Femur (tissue), 1 donor: ENCODE measurements at places on chromosomes 4 and X.
A peak's percentile ranks its signal among the peaks of the same experiment; 100 is the strongest.

DNA sequence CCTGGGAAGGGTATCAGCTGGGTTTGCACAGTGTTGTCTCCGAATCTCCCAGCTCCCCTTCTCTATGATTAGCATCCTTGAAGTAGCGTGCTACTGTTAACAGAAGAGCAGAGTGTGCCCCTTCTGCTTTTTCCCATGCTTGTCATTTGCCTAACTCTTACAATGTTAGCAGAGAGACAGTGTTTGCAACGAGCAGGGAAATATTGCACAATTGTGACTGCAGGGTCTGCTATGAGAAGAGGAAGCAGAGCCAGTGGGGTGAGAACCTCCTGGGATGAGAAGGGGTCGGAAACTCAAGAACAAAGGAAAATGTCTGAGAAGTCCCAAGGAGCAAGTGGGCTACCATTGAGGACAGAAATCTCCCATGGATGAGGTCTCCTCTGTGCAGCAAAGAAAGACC lies 7.8 kb upstream of the CHRNA9 start:
- DNase-seq = no peak

- DNase-seq = no peak
These were observed 51.0 kb upstream of the MTM1 start for GRCh38 chrX:150517303-150517910.

GRCh38 chr4:20042769-20043168 lies 208.9 kb upstream of the SLIT2 start:
- no peak for DNase-seq

DNA sequence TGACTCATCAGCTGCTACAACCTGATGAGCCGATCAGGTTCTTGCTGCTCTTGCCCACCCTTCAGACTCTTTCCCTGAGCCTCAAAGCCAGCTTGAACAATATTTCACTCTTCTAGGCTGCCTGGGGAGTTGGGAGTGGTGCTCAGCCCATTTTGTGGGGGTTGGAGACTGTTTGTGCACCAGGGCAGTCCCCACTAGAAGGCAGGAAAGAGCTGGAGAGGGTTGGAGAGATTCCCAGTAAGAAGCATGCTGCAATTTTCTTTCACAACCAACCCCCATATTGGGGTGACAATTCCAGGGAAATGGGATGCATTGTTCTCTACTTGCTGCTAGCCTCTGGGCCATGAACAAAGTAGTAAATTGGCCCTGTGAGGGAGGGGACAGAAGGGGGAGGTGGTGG lies 44.1 kb downstream of the SLC16A2 start:
- DNase-seq = no peak

DNA sequence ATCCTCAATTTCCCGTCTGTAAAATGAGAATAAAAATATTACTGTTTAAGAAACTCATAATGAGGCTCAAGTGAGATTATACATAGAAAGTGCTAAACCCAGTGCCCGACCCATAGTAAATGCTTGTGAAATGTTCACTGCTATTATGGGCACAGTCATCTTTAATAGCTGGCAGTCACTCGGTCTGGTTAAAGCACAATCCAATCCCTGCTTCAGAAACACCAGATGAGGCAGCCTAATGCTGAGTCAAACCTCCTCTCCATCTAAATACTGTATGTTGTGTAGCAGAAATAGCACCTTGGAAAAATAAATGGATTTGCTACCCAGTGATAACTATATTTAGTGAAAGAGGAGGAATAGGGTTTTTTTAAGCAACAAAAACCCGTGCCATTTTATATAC lies 14.5 kb downstream of the EVC2 start:
- no peak for DNase-seq

- no peak for DNase-seq
These were observed 226.2 kb downstream of the TACR3 start for GRCh38 chr4:103493450-103494159.

GRCh38 chr4:142274137-142274536 lies 572.0 kb downstream of the INPP4B start:
- DNase-seq = no peak

- DNase-seq = peak; percentile 59
These were observed 294.7 kb downstream of the NAF1 start for GRCh38 chr4:162871990-162872389.

DNA sequence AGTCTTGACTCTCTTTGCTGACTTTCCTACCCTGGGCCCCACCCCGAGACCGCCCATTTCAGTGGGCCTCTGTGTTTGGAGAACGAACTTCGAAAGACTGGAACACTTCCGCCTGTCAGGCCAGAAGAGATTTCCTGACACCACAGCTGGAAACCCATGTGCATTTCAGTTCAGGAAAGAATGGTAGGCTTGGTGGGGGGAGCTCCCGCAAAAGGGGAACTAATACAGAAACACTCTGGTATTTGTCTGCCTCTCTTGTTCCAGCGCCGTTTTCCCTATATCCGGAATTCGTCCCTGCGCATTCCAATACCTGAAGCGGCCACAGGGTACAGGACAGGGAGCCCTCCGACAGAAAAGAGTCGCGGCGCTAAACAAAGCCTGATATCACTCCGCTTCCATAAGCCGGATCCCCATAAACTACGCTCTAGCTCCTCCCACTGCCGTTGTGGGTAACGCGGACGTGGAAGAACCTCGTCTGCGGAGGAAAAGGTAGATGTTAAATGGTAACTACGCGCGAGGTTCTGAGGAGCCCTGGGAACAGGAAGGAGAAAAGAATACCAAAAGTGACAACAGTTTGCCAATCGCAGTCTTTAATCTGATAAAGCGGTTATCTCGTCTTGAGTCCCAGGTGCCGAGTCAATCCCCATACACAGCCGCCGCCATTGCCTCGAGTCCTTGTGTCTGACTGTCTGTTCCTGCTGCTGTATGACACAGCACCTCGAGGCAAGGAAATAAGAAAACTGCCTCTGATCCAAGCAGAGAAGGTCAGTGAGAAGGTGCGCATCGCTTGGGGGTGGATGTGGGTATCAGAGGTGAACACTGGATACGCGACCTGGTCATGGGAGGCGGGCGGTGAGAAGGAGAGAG lies at the start of gene ARMCX5:
TSS of gene ARMCX5 (plus strand) at position 432 of the 867 bp plus-strand sequence. CDS start 2,627 bp downstream, outside the sequence.
- DNase-seq = peak; percentile 84

GRCh38 chr4:142040043-142040442 lies 403.7 kb downstream of the IL15 start:
- no peak for DNase-seq

DNA sequence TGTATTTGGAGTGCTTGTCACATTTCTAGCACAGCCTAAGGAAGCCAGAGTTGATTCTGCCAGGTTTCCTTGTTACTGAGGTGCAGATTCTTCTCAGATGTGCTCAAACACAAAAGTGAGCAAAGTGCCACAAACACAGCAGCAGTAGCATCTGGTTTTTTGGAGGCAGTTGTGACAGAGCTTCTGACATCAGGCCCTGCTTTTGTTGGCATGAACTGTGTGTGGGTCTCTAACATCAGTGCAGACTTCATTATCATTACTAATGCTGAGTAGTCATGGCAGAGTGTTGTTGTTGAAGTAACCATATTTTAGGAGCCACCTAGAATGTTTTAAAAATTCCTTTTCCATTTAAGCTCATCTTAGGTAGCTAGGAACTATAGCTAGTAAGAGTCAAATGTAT lies 656.6 kb downstream of the ANKRD50 start:
- no peak for DNase-seq

GRCh38 chrX:153722704-153723350 lies 1.4 kb downstream of the BCAP31 start:
- no peak for DNase-seq

- DNase-seq = no peak
These were observed 626.8 kb downstream of the TLL1 start for GRCh38 chr4:166499820-166500219.

GRCh38 chr4:36054694-36055422 lies 189.5 kb downstream of the ARAP2 start:
- no peak for DNase-seq

GRCh38 chr4:169060391-169061091 lies 50.5 kb upstream of the CBR4 start:
- DNase-seq = no peak

- DNase-seq = no peak
These were observed 227.2 kb upstream of the MBNL3 start for GRCh38 chrX:132716006-132716405.

DNA sequence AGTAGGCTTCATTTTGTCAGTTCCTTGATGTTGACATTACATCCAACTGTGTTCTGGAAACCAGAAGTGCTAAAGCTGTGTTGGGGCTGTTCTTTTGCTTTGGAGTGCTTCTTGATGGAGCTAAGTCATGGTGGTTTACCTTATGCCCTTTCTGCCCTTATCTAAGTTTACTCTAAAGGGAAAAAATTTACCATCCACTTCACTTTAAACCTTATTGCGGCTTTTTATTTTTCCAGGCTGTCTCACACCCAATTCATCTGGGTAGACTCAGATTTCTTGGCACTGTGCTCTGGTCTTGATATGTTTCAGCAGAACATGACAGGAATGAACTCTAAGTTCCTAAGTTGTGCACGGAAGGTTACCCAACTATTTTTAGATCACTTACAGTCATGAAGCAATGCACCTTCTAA lies 104.7 kb upstream of the TTC29 start:
- no peak for DNase-seq

- no peak for DNase-seq
These were observed 15.4 kb downstream of the UTP3 start for GRCh38 chr4:70703619-70704214.

- DNase-seq = peak; percentile 21
These were observed 86.7 kb downstream of the ATP8A1 start for GRCh38 chr4:42570221-42570620.

DNA sequence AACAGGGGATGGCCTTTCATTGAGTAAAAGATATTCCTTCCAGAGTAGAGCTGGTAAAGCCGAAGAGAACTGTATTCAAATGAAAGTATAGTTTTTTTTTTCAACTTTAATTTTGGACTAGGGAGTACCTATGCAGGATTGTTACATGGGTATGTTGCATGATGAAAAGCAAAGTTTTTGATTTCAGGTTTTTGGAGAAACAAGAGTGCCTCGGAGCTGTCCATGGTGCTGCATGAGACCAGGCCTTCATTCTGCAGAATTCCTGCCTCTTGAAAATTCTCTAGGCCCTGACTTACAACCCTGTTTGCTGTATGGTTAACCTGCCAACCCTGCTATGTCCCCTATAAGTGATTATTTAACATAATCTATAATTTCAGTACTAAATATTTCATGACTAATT lies 1065.7 kb upstream of the FTHL17 start:
- peak; percentile 24 for DNase-seq

DNA sequence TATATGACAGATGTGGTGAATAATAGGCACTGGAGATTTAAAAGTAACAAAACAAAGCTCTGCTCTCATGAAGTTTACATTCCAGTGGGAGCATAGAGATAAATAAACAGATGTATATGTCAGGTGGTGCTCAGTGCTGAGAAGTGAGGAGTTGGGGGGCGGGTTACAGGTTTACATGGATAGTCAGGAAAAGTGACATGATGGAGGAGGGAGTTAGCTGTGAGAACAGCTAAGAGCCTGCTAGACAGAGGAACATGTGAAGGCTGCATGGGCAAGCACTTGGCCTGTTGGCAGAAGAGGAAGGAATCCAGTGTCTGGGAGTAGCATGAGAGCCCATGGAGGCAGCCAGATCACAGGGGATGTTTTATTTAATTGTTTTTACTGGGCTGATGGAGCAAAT lies 10.2 kb upstream of the TMEM156 start:
- no peak for DNase-seq

DNA sequence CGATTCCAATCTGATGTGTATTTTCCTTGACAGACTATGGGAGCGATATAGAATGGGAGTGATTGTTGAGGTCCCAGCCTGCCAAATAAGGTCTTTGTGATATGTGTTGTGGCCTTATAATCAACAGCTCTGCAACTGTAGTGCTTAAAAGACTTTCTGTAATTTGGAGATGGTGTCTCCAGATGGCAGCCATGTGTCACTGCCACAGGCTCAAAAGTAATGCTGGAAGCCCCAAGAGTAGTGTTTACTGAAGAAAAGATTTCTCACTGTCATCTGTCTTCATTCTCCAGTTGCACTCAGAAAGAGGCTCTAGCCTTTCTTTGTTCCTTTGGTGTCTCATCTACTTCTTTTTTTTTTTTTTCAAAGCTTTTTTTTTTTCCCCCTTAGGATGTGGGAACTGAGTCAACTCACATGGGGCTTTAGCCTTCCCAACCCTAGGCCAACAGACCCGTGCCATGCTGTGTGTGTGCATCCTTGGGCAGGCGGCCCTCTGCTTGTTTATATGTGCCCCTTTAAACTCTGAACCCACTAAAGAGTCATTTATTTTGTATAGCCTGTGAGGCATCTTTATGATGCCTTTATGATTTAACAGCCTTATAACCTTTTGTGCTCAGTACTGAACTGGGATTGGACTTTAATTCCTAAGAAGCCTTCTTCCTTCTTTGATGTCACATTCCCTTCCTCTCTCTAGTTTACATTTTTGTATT lies 15.6 kb downstream of the SRPX2 start:
- DNase-seq = no peak

- no peak for DNase-seq
These were observed 844.2 kb downstream of the RAPGEF2 start for GRCh38 chr4:159946983-159947615.

DNA sequence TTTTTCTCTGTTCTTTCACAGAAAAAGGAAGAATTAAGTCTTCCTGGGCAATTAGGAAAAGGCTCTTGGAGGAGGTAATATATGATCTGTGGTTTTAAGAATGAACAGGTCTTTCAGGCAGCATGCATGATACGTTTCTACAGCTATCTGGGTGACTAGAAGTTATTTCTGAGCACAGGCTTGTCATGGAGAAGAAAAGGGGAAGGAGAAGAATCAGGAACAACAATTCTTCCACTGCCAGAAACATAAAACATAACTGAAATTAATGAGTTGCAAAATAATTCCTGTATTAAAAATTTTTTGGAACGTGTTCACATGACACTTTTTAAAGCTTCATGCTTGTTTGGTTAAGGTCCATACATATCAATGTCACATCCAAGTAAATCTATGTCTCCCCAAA lies 17.7 kb upstream of the STIM2 start:
- no peak for DNase-seq

- DNase-seq = no peak
These were observed 352.1 kb upstream of the GATB start for GRCh38 chr4:152112887-152113286.

- DNase-seq = no peak
These were observed 51.7 kb upstream of the GPM6B start for GRCh38 chrX:13868591-13868990.

GRCh38 chrX:41922431-41923151 lies 763 bp downstream of the CASK start:
- DNase-seq = peak; percentile 50

DNA sequence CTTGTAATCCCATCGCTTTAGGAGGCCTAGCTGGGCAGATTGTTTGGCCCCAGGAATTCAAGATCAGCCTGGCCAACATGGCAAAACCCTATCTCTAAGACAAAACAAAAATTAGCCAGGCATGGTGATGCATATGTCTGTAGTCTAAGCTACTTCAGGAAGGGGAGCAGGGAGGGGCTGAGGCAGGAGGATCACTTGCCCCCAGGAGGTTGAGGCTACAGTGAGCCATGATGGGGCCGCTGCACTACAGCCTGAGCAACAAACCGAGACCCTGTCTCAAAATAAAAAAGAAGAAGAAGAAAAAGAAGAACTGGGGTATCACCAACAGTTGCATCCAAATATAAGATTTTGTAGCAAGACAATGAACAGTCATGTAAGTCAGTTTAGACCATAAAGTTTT lies 47.3 kb upstream of the NFKB1 start:
- DNase-seq = no peak

GRCh38 chrX:72492499-72492898 lies 80.1 kb downstream of the HDAC8 start:
- no peak for DNase-seq

GRCh38 chr4:182895791-182896292 lies 21.3 kb downstream of the DCTD start:
- DNase-seq = no peak

GRCh38 chrX:9433596-9433995 lies 31.3 kb upstream of the TBL1X start:
- no peak for DNase-seq

GRCh38 chr4:86894455-86894854 lies 2.2 kb upstream of the C4orf36 start:
- DNase-seq = no peak
